ENCODE measurements at places on chromosomes 16 and 17. TPM values are rescaled to one million over a fixed set of nuclear protein-coding genes. Genes with fewer than 3 reads are reported as not detected.

DNA sequence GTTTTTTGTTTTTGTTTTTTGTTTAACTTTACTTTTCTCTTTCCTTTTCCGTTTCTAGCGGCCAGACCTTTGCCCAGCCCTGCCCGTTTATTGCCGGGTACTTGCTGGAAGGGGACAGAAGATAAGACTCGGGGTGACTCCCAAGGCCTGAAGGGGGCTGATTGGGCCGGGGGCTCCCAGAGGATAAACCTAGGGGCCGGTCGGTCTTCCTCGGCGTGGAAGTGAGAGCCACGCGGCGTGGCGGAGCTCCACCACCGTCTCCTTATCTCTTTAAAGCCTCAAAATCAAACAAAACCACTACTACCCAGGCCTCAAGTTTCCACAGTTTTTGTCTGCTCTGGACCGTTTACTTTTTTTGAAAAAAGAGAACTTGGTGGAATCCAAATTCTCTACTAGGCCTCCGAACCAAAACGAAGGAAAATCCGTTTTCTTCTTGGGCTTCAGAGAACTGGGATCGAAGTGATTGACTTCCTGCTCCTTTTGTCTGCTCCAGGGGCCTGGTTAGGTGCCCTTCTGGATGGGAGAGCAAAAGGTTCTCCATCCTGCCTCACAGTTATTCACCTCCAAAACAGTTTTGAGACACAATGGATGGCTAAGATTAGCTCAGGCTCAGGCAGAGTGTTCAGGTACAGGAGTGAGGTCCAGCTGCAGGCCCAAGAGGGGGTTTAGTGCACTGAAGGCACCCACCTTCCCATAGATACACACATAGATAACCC, 8.5 kb upstream of the HOXB9 start:
- peaks cover 10% of the 10 kb centered on the region for H3K4me1 ChIP-seq
- H3K27me3 ChIP-seq, result peaks cover 85% of the 10 kb centered on the region
- no peak overlapping the region for H3K27ac ChIP-seq
- no peaks in the 10 kb centered on the region for H3K36me3 ChIP-seq
- peak overlapping the region; percentile 52 for H3K4me3 ChIP-seq

GRCh38 chr16:88691924-88692560, 5.7 kb upstream of the SNAI3 start:
- peak; percentile 53 for DNase-seq
- H3K27ac ChIP-seq, result peak overlapping the region; percentile 36
- H3K27me3 ChIP-seq, result no peaks in the 10 kb centered on the region
- H3K36me3 ChIP-seq, result no peaks in the 10 kb centered on the region
- peaks cover 38% of the 10 kb centered on the region for H3K4me1 ChIP-seq

The CSH2 gene
- not detected for total RNA-seq

The CCL1 gene
- not detected for total RNA-seq

The SGSH gene
- total RNA-seq, result 30.3 TPM

The C17orf50 gene
- not detected for total RNA-seq
